ENCODE measurements at places on chromosomes 4 and X.

DNA sequence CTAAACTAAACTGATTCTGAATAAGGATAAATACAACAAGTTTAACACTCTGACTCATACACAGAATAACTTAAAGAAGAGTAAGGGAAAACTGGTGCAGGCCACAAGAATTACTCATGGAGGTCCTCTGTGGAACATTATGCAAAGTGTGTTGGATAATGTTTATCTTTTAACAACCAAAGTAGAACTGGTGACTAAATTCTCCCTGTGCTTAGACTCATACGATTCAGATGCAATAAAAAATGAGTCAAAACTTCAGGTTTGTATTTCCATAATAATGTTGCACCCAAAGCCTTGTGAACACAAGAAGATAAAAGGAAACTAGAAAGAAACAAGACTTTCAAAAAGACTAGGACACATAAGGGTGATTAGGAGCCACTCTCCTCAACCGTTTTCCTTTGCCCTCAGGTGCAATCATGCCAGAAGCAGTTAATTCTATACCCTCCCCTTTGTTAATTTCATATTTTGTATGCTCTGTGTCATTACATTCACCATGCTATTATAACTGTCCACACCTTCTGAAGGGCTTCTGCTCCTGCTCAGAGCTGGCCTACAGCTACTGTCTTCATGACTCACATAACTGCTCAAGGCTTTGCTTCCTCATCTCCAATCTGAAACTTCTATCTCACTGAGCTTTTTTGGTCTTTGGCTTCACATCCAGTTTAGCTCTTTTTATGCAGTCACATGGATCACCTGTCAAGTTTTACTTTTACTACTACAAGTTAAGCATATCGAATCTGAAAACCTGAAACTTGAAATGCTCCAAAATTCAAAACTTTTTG, 60.2 kb downstream of the KCNIP4 start:
- no peak for DNase-seq

- DNase-seq: no peak
Measured at GRCh38 chrX:136193771-136194170, 46.4 kb downstream of the FHL1 start.

DNA sequence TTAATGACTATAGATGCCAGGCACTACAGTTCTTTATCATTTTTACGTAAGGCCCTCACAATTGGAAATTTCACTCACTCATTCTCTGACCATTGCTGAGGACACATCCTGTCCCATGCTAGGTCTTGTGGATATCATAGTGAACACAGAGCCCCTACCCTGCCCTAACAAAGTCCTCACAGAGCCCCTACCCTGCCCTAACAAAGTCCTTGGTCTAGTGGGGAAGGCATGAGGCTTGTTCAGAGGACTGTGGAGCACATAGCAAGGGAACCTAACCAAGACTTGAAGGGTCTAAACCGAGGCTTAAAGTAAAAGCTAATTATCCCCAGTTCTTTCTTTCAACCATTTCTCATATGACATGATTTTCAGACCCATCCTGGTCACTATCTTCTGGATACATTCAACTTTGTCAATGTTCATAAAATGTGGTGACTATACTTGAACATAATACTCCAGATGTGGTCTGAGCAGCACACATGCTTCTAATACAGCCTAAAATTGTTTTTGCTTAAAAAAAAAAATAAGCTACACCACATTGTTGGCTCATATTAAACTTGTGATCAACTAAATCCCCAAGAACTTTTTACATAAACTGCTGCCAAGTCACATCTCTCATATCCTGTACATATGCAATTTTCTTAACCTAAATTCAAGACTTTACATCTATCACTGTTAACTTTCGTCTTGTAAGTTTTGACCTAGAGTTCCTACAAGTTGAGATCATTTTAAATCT, 77.0 kb downstream of the GPC3 start:
- no peak for DNase-seq

- DNase-seq: no peak
Measured at GRCh38 chr4:87052615-87053014, 117.8 kb downstream of the AFF1 start.

DNA sequence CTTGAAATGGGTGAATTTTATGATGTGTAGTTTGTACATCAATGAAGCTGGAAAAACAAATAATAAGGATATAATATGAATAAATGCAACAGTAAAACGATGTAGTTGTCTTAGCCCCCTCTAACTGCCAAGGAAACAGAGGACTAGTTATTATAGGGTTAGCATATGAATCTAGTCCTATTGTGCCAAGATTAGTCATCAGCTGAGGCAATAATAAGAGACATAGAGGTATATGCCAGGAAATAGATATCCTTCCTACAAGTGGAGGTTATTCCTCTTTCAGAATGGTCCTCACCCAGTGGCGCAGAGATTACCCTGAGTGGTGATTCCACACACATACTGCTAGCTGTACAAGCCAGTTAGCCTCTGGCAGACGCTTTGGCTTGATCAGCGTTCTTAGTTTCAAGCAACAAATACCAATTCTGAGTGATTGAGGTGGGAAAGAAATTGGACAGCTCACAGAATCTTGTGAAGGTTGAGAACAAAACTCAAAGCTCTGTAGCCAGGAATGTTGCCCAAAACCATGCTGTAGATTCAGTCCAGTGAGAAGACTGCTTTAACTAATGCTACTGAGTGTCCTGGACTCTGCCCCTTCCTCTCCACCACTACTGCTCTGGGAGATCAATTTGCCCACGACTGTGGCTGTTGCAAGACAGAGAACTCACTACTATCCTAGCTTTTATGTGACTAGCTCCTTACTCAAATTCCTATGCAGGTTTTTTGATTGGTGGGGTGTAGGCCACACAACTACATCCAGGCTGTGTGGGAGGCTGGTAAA, 27.0 kb upstream of the ZNF280C start:
- DNase-seq: no peak

GRCh38 chr4:126777649-126778048, 855.1 kb upstream of the INTU start:
- DNase-seq: no peak

DNA sequence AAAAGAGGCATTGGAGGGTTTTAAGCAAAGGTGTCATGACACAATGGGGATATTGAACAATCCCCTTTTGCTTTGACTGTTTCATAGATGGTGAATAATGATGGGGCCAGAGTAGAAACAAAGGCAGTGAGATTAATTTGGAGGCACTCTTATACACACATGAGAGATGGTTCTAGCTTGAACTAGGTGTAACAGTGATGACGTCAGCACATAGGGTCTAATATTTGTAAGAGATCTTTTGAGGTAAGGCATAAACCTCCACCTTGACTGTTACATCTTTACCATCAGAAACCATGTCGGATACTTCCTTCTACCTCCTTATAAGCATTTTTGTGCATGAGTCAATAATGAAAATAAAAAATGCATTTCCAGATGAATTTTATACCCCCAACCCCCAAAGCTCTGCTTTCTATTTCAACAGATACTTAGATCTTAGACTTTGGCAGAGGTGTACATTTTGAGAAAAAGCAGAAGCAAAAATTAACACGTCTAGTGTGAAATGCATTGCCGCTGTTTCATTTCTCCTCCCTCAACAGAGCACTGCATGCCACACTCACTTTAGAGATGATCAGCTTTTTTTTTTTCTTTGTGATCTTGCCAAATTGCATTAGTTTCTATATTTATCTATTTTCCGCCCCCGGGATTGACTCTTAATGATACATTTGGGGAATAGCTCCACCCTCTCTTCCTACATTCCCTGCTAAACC, 87.2 kb downstream of the HS3ST1 start:
- no peak for DNase-seq

DNA sequence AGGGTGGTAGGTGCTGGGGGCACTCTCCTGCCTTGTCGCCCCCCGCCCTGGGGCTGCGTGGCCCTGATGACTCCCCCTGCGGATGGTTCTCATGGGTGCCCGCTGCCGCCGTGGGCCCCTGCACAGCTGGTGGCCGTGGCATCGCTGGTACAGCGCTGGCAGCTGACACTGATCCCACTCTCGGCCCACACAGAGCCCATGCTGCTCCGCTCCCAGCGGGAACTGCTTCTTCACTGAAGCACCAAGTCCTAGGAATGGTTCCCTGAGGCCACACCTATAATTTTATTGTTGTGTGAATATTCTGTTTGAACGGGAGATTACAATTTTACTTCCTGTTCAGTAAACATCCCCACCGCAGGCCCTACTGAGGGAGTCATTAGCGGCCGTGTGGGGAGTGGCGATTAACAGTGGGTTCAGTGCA, 138.6 kb upstream of the NKX1-1 start:
- no peak for DNase-seq

- DNase-seq: no peak
Measured at GRCh38 chrX:27132862-27133261, 330.3 kb downstream of the PPP4R3C start.

Measured in activated naive CD8-positive, alpha-beta T cell treated with anti-CD3 and anti-CD28 coated beads, Interleukin-2, amount 50 U/mL, for 24 hours (primary cell).